Forelimb muscle (tissue), 1 donor: ENCODE measurements at places on chromosomes 1 and 21.

- DNase-seq, result no peak
These were observed 121.5 kb downstream of the GPR52 start for GRCh38 chr1:174569240-174569639.

GRCh38 chr1:224852901-224853568 lies 76.4 kb upstream of the DNAH14 start:
- DNase-seq, result peak; percentile 14

DNA sequence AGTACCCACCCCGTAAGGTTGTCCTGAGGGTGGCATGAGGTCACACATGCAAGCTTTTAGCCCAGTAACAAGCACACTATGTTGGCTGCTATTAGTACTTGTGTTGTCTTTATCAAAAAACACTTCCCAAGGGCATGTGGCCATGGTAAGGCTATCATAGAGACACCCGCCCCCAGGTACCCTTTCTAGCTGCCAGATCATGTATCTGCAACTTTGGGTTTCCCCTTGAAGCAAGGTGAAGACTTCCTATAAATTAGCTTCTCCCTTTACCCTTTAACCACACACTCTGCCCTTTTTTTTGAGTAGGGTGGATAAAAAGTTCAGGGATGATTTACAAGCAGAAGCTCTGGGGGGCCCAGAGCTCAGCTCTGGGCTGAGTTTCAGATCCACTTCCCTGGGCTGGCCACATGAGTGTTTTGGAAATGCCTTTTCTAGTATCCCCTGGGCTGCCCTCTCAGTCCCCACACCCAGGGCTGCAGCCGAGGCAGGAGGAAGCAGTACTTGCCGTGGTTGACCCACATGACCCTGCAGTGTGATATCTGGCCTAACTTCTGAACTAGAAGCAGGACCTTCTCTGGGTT lies 2.0 kb downstream of the ZDHHC18 start:
- no peak for DNase-seq

DNA sequence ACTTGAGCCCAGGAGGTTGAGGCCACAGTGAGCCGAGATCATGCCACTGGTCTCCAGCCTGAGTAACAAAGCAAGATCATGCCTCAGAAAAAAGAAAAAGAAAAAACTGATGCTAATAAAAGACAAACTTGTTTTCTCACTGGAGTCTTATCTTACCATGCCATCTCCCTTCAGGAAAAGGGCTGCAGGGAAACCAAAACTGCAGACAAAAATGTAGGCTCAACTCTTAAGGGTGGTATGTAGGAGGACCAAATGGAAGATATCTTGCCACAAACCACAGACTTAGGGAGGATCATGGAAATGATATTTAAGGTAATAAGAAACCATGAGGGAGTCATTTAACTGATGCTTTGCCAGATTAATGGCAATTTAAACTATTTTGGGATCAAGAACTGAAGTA lies 32.9 kb downstream of the UROD start:
- no peak for DNase-seq

DNA sequence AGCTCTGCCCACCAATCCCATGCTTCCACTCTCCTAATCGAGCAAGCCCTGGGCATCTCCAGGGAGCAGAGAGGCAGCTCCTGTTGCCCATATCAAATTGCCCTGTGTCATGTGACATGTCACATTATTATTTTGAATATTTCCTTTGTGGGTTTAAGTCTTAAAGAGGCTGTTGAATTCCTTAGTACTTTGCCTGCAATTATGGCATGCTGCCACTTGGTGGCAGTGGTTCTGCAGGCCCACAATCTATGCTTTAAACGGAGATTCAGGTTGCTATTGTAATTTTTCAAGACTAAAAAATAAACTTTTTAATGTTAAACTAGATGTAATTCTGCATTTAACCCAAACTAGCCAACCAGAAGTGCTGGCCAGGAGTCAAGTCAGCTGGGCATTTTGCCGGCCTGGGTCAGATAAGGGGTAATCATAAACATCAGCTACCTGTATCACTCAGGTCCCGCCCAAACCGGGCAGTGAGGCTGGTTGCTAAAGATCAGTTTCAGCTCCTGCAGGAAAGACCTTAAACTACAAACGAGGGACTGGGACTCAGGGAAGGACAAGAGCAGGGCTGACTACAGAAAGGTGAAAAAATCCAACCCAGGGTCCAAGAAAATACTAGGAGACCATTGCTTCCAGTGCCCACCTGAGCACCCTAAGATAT lies 37.3 kb upstream of the ARHGEF16 start:
- DNase-seq, result no peak

- no peak for DNase-seq
These were observed 37.1 kb downstream of the DDAH1 start for GRCh38 chr1:85427849-85428248.
